ENCODE measurements at places on chromosomes 2 and 18.

DNA sequence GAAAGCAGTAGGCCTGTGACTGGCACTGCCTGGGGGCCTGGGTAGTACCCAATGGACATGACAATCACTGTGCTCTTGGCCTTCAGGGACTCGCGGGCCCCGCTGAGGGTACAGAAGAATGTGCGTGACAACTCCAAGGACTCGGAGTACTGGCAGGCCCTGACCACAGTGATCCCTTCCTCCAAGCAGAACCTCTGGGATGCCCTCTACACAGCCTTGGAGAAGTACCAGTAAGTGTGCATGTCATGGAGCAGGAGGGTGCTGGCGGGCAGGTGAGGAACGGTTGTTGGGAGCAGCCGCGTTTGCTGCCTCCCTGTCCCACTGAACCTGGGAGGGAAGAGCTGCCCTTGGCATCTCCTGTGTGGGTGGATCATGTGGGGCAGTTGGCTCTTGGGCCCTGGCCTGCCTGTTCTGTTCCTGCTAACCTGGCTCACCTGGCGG is 23.3 kb downstream of the OTOF start:
- H3K4me1 ChIP-seq = no peaks in the 10 kb centered on the region
- no peak overlapping the region for H3K27ac ChIP-seq
- no peak for DNase-seq
- no peak overlapping the region for H3K4me3 ChIP-seq
- H3K36me3 ChIP-seq = no peaks in the 10 kb centered on the region

DNA sequence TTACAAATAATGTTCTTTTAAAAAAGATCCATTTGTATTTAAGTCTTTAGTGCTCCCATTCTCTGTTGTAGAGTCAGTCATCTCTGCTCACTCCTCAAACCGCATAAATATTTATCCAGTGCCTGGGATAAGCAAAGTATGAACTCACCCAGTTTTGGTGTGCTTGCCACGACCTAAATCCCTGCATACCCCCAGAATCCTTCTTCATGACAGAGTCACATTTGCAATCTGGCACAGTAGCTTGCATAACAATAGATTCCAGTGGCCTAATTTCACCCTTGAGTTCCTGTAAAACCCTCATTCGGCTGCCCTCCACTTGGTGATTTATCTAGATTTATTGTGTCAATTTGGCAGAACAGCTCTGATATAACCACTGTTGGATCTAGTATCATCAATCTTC is 92.9 kb downstream of the DTNA start:
- no peaks in the 10 kb centered on the region for H3K36me3 ChIP-seq
- no peak overlapping the region for H3K4me3 ChIP-seq
- no peak overlapping the region for H3K27ac ChIP-seq
- DNase-seq = no peak
- H3K4me1 ChIP-seq = no peaks in the 10 kb centered on the region

DNA sequence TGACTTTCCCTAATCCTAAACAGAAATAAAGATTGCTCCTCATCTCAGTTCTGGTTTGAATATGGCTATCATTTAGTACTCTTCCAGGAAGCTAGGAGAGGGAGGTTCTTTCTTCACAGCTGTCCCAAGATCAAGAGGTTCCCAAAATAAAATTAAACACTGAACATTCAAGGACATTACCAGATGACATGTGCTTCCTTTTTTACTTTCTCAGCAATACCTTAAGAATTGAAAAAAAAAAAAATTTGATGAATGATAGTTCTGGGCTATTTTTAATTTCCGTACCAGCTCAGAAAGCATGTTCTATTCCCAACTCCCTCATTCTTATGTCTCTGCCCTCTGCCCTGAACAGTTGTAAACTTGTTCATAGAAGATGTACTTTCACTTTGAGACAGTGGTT is 61.7 kb upstream of the MYL1 start:
- no peak for DNase-seq
- no peak overlapping the region for H3K27ac ChIP-seq
- no peaks in the 10 kb centered on the region for H3K4me1 ChIP-seq
- no peak overlapping the region for H3K4me3 ChIP-seq

- H3K27ac ChIP-seq = no peak overlapping the region
- DNase-seq = no peak
- no peaks in the 10 kb centered on the region for H3K36me3 ChIP-seq
- peaks cover 12% of the 10 kb centered on the region for H3K4me1 ChIP-seq
- H3K4me3 ChIP-seq = no peak overlapping the region
Observed at GRCh38 chr2:192194265-192194865, 368 bp downstream of the TMEFF2 start.

DNA sequence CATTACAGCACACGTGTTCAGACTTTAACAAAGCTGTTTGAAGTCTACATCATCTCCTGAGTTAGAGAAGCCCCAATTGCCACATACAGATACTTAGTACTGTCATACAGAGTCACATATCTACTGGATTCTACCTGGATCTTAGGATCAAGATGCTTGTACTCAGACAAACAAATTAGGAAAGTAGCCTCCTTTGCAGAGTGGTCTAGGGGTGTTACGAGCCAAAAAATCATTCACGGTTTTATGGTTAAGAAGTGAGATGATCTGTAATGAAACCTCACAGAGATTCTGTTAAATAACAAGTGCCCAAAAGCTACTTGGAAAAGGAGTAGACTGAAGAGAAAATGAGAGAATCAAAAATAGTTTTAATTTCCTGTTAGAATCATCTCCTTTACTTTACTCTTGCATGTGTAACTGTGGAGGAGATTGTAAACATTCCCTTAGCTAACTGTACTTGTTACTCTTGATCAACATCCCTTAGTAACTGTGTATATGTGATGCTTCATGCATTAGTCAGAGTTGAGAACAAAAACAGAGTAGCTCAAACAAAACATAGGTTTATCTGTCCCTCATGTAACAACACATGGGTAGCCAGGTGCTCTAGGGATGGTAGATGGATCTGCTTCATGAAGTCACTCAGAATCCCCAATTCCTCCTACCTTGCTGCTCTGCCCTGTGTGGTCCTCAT is 16.4 kb upstream of the IL1RL1 start:
- no peak overlapping the region for H3K4me3 ChIP-seq
- no peak overlapping the region for H3K27ac ChIP-seq
- peaks cover 4% of the 10 kb centered on the region for H3K4me1 ChIP-seq
- H3K27me3 ChIP-seq = peaks cover 8% of the 10 kb centered on the region

DNA sequence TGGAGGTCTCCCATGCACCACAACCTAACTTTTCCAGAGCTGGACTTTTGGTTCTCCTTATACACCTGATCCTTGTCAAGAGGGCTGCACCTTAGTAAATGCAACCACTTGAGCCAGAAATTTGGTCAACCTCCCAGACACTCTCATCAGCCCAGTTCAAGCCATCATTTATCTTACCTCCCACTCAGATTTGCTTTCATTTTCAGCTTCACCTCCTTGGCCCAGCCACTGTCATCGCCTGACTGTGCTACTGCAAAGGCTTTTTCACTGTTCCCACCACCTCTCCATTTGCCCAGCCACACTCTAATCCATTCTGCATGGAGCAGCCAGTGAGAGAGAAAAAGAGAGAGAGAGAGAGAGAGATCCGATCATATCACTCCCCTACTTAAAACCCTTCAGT is 112.4 kb upstream of the DDX18 start:
- H3K4me3 ChIP-seq = no peak overlapping the region
- no peaks in the 10 kb centered on the region for H3K27me3 ChIP-seq

DNA sequence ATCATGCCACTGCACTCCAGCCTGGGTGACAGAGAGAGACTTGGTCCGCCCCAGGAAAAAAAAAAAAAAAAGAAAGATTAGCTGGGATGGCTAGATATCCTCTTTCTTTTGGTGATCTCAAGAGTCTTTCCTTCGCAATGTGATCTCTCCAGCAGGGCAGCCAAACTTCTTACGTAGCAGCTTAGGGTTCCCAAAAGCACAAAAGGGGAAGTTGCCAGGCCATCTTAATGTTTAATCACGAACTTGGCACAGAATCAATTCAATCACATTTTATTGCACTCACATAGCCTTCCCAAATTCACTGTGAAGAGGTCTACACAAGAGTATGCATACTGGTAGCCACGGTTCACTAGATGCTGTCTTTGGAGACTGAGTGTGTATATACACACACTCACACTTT is 53.1 kb downstream of the VIL1 start:
- H3K27ac ChIP-seq = no peak overlapping the region
- no peaks in the 10 kb centered on the region for H3K36me3 ChIP-seq
- no peak for DNase-seq
- H3K4me3 ChIP-seq = no peak overlapping the region
- no peaks in the 10 kb centered on the region for H3K4me1 ChIP-seq
- H3K27me3 ChIP-seq = no peaks in the 10 kb centered on the region

- no peaks in the 10 kb centered on the region for H3K27me3 ChIP-seq
- no peaks in the 10 kb centered on the region for H3K4me1 ChIP-seq
Observed at GRCh38 chr18:28884304-28884703, 707.4 kb upstream of the CDH2 start.

DNA sequence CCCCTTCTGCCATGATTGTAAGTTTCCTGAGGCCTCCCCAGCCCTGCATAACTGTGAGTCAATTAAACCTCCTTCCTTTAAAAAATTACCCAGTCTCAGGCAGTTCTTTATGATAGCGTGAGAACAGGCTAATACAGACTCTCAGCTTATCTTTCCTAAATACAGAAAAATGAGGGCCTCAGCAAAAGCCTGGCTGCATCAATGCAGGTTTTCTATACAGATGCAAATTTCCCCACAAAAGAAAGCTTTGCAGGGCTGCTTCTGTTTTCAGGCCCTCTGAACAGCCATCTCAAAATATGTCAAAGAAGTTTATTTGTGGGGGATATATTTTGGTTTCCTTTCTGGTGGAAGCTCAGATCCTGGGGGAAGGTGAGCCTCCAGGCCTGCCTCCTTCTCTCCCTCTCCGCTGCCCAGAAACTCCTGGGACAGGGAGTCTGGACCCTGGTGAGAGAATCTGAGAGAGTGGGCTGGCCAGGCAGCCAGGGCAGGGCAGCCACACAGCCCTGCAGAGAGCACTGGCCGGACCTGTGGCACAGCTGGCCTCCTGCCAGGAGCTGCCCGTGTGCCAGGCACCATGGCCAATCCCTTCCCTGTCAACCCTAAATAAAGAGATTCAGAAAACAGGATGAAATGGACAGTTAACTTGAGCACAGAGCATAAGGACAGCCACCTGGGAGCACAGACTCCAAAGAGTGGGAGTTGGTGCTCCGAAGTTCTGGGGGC is 21.6 kb upstream of the AGXT start:
- DNase-seq = no peak
- no peaks in the 10 kb centered on the region for H3K4me1 ChIP-seq
- no peaks in the 10 kb centered on the region for H3K36me3 ChIP-seq
- no peak overlapping the region for H3K4me3 ChIP-seq
- H3K27ac ChIP-seq = no peak overlapping the region

DNA sequence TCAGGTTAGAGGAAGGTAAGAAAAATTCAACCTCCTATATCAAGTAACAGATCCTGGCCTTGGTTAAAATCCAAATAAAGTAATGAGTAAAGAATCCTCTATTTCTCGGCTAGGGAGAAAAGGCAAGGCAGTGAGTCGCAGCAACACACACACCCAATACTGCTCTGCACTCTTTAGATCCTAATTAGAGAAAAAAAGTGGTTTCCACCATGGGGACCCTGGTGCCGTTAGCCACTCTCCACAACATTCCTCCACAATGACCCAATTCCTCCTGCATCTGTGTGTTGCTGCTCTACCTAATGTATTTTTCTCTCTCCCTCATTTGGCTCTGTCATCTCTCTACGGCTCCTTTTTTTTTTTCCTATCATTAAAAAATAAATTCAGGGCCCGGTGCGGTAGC is 462.7 kb downstream of the METTL4 start:
- H3K27ac ChIP-seq = no peak overlapping the region
- H3K27me3 ChIP-seq = no peaks in the 10 kb centered on the region
- DNase-seq = no peak
- H3K4me1 ChIP-seq = peaks cover 19% of the 10 kb centered on the region
- no peaks in the 10 kb centered on the region for H3K36me3 ChIP-seq

- H3K27me3 ChIP-seq = no peaks in the 10 kb centered on the region
- H3K4me1 ChIP-seq = no peaks in the 10 kb centered on the region
- H3K4me3 ChIP-seq = no peak overlapping the region
- no peaks in the 10 kb centered on the region for H3K36me3 ChIP-seq
Observed at GRCh38 chr2:231693956-231694355, 14.4 kb upstream of the PTMA start.

- H3K27ac ChIP-seq = no peak overlapping the region
- H3K27me3 ChIP-seq = no peaks in the 10 kb centered on the region
- H3K4me1 ChIP-seq = no peaks in the 10 kb centered on the region
Observed at GRCh38 chr2:11213090-11213638, 57.9 kb downstream of the SLC66A3 start.

GRCh38 chr2:240782886-240783818 is 36.9 kb downstream of the KIF1A start:
- no peaks in the 10 kb centered on the region for H3K36me3 ChIP-seq
- no peak for DNase-seq
- peaks cover 13% of the 10 kb centered on the region for H3K27me3 ChIP-seq
- H3K4me3 ChIP-seq = no peak overlapping the region
- no peaks in the 10 kb centered on the region for H3K4me1 ChIP-seq

- no peak overlapping the region for H3K4me3 ChIP-seq
- no peaks in the 10 kb centered on the region for H3K27me3 ChIP-seq
- no peak overlapping the region for H3K27ac ChIP-seq
- no peaks in the 10 kb centered on the region for H3K4me1 ChIP-seq
Observed at GRCh38 chr2:225993430-225993829, 593.9 kb downstream of the NYAP2 start.

GRCh38 chr2:11533278-11534070 is at the start of gene GREB1:
Gene GREB1, plus strand, starts transcription at chr2:11534045. Its CDS starts 22,570 bp downstream, at chr2:11556615.
- peaks cover 21% of the 10 kb centered on the region for H3K4me1 ChIP-seq
- no peak within 1 kb of the TSS for H3K27ac ChIP-seq
- peaks cover 36% of the 10 kb centered on the region for H3K27me3 ChIP-seq

GRCh38 chr2:228613133-228613850 is 431.8 kb upstream of the SPHKAP start:
- DNase-seq = no peak
- H3K4me3 ChIP-seq = no peak overlapping the region
- no peaks in the 10 kb centered on the region for H3K4me1 ChIP-seq
- H3K27ac ChIP-seq = no peak overlapping the region
- no peaks in the 10 kb centered on the region for H3K27me3 ChIP-seq
- no peaks in the 10 kb centered on the region for H3K36me3 ChIP-seq

GRCh38 chr2:233856184-233856583 is 1.8 kb upstream of the HJURP start:
- H3K27me3 ChIP-seq = no peaks in the 10 kb centered on the region
- H3K4me3 ChIP-seq = no peak overlapping the region
- H3K4me1 ChIP-seq = peaks cover 21% of the 10 kb centered on the region
- no peak overlapping the region for H3K27ac ChIP-seq
- no peak for DNase-seq
- no peaks in the 10 kb centered on the region for H3K36me3 ChIP-seq

DNA sequence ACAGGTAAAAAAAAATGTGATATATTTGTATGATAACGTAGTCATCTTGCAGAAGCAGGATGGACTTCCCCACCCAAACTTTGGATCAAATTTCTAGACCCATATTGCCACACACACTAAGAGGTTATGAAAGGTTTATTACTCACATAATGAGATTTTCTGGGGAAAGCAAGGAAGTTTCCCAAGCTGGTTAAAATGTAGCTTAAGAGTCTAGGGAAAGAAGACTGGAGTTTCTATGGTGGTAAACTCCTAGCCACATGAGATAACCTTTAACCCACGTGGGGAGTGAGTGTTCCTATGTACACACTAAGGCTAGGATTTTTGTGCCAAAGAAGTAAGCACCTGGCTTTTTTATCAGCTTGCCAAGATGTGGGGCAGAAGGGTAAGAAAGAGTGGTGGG is 335.7 kb upstream of the UBE2E3 start:
- no peak for DNase-seq
- H3K36me3 ChIP-seq = no peaks in the 10 kb centered on the region
- H3K4me3 ChIP-seq = no peak overlapping the region
